ENCODE measurements at places on chromosomes 2 and 18.

GRCh38 chr18:3671176-3671575, 221.2 kb downstream of the TGIF1 start:
- DNase-seq, result no peak

DNA sequence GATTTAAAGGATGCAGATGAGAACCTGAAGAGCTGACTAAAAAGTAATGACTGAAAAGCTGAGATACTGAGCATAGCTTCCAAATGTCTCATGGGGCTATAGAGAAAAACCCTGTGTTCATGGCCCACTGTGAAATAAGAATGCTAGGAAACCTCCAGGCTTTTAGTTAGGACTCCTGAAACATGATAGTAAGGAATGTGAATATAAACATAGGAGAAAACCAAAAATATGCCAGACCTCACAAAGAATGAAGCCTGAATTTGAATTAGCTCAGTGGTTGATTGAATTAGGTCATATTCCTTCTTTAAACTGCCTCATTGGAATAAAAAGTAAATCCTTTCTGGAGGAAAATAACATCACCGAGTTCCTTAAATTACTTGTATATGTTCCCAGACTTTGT, 194.5 kb upstream of the NXPH2 start:
- no peak for DNase-seq

DNA sequence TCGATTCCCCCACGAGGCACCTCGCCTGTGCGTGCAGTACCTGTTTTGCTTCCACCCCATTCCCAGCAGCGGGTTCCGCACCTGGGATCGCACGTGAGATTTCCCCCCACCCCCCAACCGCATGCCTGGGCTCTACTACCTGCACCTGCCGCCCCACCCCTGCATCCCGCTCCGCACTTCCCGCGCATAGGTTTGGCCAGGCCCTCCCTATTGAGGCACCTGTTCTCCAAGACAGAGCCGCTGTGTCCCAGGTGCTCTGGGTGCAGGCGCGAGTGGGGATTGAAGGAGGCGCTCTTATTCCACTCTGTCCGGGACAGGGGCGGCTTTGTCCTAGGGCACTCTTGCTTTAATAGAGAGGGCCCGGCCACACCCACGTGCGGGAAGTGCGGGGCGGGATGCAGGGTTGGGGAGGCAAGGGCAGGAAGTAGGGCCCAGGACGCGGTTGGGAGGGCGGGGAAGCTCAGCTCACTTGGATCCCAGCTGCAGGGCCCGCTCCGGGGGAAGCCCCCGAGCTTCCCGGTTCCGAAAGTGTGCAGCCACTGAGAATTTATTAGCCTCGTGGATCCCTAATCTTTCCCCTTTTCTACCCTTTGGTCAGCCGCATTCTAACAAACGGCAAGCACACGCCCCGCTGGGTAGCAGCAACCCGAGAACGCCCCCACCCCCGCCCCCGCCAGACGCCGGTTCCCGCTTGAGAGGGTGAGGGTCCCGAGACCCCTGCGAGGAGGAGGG, 670 bp upstream of the MOCOS start:
- no peak for DNase-seq

- no peak for DNase-seq
These were observed 485.1 kb downstream of the THSD7B start for GRCh38 chr2:137250401-137250800.

DNA sequence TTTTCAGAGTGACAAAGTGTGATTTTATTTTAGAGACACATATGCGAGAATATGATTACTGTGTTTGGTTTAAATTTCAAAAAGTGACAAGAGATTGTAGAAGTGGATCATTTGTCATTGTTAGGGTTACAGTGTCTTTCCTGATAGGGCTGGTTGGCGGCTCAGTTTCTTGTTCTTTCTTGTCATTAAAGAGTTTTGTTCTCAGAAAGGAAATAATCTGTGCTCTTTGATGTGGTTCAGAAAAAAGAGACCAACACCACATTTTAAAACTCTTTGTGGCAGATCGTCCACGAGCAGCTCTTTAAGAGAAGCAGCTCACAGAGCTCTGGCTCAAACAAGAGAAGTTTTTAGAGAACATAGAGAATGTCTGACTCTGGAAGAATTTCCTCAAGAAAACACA, 45.6 kb upstream of the ZNF532 start:
- DNase-seq, result no peak

DNA sequence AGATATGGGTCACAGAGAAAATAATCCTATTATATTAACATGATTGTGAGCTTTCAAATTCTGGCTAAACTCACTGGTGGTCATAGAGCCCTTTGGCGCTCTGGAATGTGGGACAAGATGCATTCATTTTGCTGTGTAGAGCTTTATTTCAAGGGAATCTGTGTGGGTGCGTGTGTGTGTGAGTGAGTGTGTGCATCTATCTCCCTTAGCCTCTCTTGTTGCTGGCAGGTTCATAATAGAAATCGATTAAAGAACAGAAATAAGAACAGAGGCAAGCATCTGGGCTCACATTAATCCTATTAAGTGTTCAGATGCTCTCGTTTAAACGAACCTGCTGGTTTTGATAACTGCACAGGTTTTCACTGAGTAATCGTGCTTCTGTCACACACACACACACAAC, 155.4 kb upstream of the PID1 start:
- DNase-seq, result no peak

GRCh38 chr18:39037925-39038324, 1472.3 kb upstream of the CELF4 start:
- DNase-seq, result no peak

- no peak for DNase-seq
These were observed 925 bp upstream of the NPC1 start for GRCh38 chr18:23587220-23587642.

DNA sequence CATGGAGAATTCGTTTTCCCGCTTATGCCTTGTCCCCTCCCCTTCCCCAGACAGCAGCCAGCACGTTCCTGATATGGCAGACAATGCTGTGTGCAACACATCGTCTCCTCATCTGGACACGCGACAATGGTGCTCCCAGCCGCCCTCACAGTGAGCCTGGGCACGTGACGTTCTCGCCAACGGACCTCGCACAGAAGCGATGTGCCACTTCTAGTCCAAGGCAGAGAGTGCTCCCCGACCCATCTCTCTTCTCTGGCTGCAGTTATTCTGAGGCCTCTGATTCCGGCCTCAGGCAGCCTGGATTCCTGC, 505.4 kb downstream of the EIPR1 start:
- no peak for DNase-seq

DNA sequence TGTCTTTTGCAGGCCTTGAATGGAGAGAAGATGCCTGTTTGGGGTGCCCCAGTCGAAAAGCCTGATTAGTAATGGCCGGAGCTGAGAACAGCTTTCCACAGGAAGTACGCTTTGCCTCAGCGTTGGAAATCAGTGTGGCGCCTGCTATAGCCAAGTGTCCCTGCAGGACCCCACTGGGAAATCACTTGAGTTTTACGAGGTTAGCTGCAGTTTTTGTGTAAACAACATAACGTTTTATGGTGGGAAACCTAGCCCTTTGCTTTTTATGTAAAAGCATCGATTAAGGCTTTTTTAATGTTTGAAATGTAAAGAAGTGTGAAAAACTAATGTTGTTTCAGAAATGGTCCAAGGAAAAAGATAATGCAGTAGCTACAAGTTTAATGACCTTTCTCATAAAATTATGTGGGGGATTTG, 234.2 kb downstream of the TTC32 start:
- DNase-seq, result no peak

DNA sequence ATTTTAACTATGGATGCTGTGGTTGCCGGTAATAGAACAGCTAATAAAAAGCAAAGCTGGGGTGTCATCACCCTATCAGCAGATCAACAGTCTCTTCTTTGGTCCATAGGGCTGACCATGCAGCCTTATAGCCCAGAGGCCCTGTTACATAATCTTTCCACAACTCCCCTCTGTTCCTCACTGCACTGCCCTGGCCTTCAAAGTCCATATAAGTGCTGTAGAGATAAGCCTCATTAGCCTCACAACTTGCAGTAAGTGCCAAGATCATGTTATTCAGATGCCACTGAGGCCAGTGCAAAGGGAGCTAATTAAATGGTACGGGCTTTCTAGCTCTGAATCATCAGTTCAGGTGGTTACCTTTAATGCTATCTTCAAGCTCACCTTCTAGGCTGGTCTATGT, 89.7 kb upstream of the CXCR4 start:
- no peak for DNase-seq

DNA sequence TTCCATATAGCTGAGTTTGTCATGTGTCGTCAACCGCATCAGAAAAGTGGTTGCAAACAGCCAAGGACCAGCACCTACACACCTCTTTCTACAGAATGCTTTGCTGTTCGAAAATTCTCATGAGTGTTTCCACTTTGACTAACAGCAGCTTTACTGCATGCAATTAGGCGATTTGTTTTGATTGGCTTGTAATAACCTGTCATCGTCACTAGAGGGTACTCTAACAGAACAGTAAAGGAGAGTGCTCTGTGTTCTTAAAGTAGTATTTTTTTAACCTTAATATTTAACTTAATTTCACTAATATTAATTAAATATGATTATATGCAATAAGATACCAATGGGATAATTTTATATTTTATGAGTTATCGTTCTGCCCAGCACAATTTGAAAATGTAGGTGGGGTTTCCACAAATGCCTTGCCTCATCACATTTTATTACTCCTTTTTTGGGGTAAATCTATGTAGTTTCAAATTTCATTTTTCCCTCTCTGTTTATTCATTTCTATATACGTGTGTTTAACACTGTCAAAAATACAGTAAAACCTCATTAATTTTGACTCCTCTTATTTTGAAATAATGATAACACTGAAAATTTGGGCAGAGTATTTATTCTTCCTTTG, 502.2 kb downstream of the NRXN1 start:
- DNase-seq, result peak; percentile 47

DNA sequence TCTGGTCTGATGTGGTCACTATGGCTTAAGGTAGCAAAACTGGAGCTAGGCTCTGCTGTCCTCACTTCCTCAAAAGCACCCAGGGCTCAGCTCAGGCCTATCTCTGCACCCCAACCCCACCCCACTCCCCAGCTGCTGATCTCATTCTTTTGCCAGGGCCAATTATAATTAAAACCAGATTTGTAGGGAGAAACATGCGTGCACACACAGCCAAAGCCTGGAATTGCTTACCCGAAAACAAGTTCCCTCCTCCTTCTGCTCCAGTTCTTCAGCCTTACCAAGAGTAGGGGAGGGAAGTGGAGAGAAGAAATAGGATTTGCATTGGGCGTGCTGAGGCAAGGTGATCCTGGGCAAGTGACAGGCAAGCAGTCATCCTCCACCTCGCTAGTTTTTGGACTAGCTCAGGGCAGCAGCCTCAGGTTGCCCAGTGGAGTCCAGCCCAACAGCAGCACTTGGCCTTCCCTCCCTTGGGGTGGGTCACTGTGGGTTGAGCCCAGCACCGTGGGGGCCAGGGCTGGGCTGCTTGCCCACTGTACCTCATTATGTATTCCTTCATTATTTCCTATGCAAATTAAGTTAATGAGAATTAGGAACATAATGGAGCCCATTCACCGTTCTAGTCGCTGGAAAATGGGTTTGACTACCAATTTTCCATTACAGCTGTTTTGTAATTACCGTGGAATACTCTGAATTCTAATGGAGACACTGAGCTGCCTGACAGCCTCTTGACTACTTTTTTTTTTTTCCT, 199.1 kb upstream of the CELF4 start:
- DNase-seq, result no peak

DNA sequence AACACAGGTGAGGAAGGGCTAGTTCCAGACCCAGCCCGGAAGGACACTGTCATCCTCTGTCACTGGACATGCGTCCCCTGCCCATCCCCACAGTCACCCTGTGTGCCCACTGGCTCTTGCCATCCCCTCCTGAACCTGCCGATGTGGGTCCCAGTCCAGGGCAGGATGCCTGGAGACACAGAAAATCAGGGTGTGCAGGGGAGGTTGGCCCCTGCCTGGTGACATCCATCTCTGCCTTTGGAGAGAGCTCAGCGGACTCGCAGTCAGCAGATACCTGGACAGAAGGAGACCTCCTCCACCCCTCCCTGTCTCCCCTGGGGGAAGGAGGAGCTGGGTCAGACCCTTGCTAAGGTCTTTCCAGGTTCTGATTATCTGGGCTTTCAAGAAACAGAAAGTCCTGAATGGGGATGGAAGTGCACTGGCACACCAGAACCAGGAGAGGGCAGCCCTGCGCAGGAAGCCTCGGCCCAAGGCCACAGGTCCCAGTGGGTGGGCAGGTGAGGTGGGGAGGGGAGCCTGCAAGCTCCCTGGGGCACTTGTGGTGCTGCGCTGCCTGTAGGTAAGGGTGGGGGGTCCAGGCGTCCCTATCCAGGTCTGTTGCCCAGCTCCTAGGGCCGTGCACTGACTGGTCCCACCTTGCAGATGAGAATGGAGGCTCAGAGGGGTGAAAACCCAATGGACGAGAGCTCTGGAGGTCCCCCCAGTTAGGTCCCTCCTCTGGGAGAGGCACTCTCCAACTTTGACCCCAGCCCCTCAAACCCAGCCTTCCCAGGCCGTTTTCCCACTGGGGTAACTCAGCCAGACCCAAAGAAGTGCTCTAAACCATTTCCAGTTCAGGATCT, 9.7 kb upstream of the OTOS start:
- peak; percentile 18 for DNase-seq

- DNase-seq, result no peak
These were observed 118.1 kb downstream of the MYO1B start for GRCh38 chr2:191363267-191363666.
